ENCODE measurements at places on chromosomes 13 and 19. TPM values are rescaled to one million over a fixed set of nuclear protein-coding genes. Genes with fewer than 3 reads are reported as not detected.

Gene CA11
- polyA plus RNA-seq: 1.3 TPM

DNA sequence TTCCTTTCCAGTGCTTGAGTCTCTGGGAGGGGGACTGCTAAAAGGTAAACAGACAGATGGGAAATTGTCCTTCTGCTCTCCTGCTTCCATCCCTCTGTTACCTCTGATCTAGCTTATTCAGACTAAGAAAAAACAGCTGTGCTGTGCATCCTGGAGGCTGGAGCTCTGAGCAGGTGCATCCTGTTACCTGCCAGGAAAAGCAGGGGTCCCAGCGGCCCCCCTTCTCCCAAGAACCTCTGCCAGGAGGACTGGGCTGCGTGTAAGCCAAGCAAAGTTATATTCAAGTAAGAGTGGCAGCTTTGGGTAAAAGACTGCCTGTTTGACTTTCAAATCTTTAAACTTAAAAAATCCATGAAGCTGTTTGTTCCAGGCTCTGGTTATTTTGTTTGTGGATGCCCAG is 75.1 kb downstream of the C13orf42 start:
- no peak for DNase-seq

GRCh38 chr13:99923877-99924582 is 47.5 kb downstream of the ZIC5 start:
- no peak for DNase-seq

Gene ZNF480
- 3.9 TPM for polyA plus RNA-seq

DNA sequence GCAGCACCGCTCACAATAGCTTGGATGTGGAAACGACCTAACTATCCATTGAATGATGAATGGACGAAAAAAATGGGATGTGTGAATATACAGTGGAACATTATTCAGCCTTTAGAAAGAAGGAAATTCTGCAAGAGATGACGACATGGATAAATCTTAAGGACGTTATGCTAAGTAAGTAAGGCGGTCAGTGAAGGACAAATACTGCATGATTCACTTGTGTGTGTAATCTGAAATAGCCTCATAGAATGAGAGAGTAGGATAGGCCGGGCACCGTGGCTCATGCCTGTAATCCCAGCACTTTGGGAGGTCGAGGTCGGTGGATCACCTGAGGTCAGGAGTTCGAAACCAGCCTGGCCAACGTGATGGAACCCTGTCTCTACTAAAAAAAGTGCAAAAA is 25.4 kb upstream of the ZNF766 start:
- DNase-seq: no peak

DNA sequence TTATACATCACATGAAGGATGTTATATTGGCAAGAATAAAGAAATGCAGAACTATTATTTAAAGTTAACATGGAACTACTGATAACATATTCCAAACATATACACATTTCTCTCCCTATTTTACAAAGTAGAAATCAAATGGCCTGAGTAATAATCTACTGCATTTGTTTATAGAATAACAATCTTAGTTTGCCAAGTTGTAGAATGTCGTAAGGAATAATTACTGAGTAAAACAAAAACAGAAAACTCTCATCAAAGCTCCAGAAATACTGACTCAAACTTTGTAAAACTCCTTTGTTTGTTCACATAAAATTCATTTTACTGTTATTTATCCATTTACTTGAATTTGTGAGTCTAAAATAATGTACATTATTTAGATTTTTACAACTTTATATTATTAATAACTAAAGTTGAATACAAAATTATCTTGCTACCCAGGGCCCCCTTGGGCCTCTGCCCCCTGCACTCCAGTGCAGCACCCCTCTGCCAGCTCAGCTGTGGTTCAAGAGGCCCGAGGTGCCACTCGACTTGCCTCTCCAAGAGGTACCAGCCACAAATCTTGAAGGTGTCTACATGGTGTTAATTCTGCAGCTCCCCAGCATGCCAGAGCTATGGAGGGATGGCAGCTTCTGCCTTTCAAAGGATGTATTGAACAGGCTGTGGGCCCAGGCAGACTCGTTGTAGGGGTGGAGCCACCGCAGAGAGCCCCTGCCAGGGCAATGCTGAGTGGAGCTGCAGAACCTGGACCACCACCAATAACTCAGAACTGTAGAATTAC is 2819.7 kb downstream of the PCDH9 start:
- no peak for DNase-seq

GRCh38 chr13:99617474-99618255 is 116.4 kb downstream of the TM9SF2 start:
- DNase-seq: no peak

DNA sequence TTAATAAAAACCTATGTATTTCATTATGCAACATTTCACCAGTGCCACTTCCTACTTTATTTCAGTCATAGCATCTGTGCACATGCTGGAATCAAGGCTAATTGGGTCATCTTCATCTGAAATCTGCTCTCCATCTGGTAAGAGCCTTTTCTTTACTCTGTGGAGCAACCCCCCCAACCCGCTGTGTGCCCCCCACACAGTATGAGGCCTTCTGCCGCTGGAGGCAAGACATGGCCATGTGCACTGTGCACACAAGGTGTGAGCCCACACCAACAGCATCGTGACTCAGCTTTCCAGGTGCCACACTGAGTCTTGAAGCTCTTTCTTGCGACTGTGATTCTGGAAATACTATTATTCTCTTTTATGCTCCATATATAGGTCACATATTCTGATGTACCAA is 471.0 kb downstream of the TBC1D4 start:
- no peak for DNase-seq

DNA sequence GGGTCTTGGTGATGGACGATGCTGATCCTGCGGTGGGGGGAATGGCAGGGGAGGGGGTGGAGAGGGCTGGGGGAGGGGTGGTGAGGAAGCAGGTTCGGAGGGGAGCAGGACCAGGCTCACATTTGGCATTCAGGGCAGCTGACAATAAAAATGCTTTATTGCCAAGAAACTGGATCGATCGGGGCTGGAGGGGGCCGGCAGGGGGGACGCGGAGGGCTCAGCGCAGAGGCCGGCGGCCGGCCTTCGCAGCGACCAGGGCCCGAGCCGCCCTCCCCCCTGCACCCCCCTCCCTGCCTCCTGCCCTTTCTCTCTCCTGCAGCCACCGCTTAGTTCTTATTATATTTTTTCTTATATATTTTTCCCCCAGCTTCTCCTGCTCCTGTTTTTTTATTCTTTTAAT is 18.1 kb upstream of the POU2F2 start:
- DNase-seq: no peak
